ENCODE measurements at places on chromosomes 6 and 20.

- no peak for DNase-seq
Observed at GRCh38 chr20:33018169-33018931, 10.8 kb downstream of the BPIFB2 start.

- DNase-seq = no peak
Observed at GRCh38 chr6:167791091-167791779, 35.5 kb upstream of the AFDN start.

GRCh38 chr6:36309900-36310299 lies 26.8 kb downstream of the BNIP5 start:
- DNase-seq = no peak

- no peak for DNase-seq
Observed at GRCh38 chr6:69202768-69203167, 567.7 kb downstream of the ADGRB3 start.

- no peak for DNase-seq
Observed at GRCh38 chr6:96153775-96154174, 138.0 kb downstream of the FUT9 start.

GRCh38 chr6:145017051-145017450 lies 718.3 kb downstream of the EPM2A start:
- no peak for DNase-seq

DNA sequence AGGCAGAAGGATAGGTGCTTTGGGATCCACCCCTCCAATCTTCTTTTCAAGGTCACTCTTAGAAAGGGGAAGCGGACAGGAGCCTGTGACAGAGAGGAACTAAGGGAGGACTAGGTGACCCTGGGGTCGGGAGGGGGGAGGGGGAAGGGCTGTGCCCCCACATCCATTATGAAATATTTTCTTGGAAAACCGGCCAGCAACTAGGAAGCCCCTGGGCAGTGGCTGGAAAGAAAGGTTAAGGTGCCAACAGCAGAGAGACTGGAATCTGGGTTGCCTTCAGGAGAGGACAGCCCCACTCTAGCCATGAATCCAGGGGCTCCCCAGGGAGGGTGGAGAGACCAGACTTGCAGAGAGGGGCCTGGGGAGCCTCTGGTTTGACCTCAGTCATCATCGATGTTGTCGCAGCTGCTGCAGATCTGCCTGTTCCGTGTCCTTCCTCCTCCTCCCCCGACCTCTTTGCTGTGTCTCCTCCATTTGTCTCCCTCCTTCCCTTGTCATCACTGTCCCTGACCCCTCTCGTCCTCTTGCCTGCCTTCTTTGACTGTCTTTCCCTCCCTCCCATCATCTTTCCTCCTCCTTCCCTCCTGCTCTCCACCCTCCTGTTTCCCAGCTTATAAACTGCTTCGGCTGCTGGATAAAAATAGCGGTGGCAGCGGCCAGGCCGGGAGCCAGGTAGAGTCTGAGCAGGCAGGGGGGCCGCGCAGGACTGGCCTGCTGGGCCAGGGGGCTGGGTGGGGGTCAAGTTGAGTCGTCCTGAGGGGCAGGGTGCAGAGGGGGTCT lies 3.2 kb downstream of the SLC29A1 start:
- DNase-seq = peak; percentile 22

- DNase-seq = no peak
Observed at GRCh38 chr6:85390105-85390728, 59.7 kb upstream of the NT5E start.

- DNase-seq = no peak
Observed at GRCh38 chr6:145809211-145809610, 5.4 kb downstream of the FBXO30 start.

DNA sequence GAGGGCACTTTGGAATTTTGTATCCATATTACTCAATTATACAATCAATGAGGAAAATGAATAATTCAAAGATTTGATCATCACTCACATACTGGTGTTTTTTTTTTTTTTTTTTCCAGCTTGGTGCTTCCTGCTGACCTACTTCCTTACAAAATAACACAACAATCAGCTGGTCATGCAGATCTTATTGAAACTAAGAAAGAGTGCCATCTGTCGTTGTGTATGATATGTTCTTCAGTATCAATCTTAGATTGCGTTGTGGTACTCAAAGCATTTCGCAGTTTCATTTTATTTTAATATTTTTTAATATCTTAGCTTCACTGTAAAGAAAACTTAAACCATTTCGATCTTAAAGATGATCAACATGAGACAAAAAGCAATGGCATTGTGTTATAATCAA lies 155.6 kb downstream of the OGFRL1 start:
- no peak for DNase-seq

DNA sequence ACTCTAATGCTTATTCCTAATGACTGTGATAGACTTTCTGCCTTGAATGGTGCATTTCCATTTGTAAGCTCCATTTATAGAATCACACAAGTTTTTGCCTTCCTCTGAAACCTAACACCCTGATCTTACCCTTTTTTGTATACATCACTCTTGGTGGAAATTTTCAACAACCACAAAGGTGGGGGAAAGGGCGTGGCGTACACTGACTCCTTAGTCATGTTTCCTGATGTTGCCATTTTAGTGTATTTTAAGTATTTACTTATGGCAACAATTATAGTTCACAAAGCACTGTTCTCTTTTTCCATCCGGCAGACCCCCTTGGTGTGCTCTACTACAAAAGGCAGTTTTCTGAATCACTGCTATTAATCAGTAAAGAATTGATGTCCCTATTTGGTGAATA lies 92.0 kb downstream of the ATXN1 start:
- no peak for DNase-seq

GRCh38 chr6:100100776-100101175 lies 106.8 kb upstream of the MCHR2 start:
- no peak for DNase-seq

DNA sequence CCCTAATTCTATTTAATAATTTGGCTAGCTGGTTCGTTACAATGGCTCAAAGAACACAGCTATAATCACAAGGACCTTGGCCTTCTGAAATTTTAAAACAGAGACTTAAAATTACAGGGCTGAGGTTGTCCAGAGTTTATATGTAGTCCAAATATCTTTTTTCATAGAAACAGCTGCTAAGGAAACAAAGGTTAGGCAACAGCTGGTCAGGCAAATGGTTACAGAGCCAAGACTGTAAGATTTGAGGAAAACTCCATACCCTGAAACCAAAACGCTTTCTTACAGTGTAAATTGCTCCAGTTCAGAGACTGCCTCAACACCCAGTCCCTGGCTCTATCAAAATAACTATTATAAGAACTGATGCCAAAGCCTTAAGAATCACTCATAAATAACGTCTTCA lies 9.7 kb upstream of the ARHGAP18 start:
- DNase-seq = no peak

DNA sequence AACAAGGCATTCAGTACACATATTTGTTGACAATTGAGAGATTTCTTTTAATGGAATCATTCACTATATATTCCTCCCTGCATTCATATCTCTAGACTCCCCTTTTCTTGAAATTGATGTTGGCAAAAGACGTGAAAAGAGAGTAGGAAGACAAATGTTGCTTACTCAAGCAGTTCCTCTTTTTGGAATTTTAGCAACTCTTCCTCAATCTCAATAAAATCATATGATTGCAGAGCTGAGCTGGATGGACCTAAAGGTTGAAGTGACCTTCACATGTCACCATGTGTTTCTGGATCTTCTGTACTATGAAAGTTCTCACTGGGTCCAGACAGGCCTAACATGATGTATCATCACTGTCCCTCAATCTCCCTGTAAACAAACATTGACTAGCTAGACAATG lies 18.6 kb downstream of the ADGRF1 start:
- DNase-seq = no peak

DNA sequence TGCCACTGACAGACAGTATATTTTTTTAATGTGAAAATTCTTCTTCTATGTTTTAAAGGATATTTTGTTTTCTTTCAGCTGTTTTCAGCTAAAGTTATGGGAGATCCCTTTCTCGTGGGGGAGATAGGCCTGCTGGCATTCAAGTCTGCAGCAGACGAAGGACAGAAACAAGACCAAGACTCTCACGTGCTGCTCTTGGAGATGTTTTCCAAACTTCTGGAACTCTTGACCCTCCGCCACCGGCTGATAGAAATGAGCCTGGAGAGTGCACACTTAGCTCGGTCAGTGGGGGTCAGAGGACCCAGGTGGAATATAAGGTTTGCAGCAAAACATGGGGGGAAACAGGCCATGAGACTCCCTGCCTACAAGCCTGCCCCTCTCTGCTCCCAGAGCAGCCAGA lies 120.5 kb downstream of the CD164 start:
- DNase-seq = no peak

GRCh38 chr6:104958178-104959025 lies 1.5 kb downstream of the LIN28B start:
- DNase-seq = no peak

DNA sequence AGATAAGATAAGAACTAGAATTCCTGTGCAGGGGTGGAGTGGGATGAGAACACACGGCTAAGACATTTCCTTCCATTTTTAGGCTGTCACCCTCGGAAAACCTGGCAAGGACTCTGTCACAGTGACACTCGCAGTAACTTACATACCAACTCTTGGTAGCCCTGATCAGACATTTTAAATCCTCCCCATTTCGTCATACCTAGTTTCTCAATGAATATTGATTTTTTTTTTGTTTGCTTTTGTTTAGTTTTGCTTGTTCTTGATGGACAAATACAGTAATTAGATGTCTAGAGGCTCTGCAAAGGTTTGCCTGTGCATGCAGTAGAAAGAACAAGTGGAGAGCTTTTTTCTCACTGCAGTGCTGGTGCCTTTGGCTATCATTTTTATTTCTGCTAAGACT lies 213.0 kb upstream of the FAM83B start:
- DNase-seq = no peak

GRCh38 chr20:46268131-46268614 lies 40.1 kb downstream of the CDH22 start:
- no peak for DNase-seq

GRCh38 chr6:80276861-80277260 lies 170.4 kb downstream of the BCKDHB start:
- DNase-seq = no peak

DNA sequence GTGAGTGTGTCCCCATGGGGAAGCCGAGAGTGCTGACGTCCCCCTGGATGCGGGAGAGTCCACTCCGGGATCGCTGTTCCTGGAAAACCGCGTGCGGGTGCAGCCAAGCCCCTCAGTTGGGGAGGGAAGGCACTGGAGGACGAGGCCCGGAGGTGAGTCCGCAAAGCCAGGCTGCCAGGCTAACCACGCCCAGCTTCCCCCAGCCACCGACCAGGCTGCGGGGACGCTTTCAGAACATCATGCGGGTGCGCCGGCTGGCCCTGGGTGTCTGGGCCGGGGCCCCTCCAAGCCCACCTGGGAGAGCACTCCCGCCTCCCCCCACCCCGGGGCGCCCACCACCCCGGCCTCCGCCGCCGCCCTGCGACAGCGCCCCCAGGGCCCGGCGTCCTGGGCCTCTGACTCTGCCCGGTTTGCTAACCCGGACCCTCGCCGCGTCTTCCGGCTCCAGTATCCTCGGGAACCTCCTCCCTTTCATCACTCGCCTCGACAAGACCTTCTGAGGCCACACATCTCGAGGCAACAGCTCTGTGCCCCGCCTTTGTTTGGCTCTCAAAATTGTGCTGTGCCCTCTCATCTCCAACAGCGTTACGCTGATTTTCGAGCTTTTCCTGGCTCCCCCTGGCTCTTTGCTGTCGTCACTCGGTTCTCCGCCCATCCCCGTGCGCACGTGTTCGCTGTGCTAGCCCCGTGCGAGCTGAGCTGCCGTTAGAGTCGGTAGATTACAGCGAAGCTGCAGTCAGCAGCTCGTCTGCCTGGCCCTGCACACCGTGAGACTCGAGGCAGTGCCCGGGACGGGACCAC lies 47.1 kb upstream of the ENTPD6 start:
- peak; percentile 8 for DNase-seq

- DNase-seq = no peak
Observed at GRCh38 chr20:45998761-45999160, 9.9 kb upstream of the MMP9 start.

DNA sequence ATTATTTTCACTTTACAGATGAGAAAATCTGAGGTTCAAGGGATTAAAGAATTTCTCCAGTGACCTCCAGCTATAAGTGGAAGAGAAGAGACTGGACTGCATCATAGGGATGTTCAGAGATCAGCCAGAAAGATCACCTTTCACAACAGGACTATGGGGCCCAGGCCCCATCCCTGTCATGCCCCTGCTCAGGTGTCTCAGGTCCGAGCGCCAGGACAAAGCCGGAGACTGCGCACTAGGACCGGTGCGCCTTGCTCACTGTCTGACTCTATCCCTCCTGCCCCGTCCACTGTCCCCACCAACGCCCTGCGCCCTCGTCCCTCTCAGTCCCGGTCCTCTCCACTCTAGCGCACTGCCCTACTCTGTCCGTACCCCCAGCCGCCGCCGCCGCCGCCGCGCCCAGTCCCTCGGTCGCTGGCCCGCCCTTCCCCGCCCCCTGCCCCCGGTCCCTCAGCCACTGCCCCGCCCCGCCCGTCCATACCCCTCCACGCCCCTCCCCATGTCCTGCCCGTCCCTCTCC lies 521 bp upstream of the RAD21L1 start:
- no peak for DNase-seq

GRCh38 chr6:89260310-89260709 lies 43.2 kb upstream of the GABRR1 start:
- DNase-seq = no peak

DNA sequence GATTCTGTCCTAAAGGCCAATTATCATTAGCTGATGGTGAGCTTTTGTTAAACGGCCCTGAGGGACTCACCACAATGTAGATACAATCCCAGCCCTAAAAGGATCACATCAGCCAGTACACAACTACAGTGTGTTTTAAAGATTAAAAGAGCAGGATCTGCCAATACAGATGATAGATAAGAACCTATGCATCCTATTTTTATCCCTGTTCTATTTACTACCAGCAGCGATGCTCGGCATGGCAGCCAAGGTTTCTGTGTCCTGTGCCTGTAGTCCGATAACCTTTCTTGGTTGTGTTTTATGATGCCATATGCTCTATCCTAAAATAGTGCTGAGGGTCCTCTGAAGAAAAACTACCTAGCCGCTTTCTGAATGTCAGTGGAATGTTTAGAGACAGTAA lies 289.4 kb downstream of the PHACTR1 start:
- no peak for DNase-seq

DNA sequence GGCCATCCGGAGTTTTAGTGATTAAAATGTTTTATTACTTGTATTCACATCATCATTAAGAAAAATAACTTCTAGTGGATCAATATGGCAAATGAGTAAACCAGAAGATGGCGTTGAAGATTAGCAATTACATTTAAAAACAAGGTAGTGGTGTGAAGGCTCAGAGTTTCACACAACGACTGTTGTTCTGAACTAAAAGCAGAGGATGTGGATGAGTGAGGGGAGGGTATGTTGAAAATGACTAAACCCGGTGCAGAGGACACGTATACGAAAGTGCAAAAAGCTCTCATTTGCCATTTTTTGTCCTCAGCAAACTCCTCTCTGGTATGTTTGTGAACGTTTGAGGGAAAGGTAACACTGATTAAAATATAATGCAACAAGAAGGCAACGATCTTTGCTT lies 1.9 kb upstream of the IRF4 start:
- DNase-seq = no peak

- DNase-seq = no peak
Observed at GRCh38 chr20:36273414-36274180, 32.5 kb upstream of the DLGAP4 start.

- DNase-seq = no peak
Observed at GRCh38 chr6:40693768-40694167, 106.6 kb upstream of the LRFN2 start.

- no peak for DNase-seq
Observed at GRCh38 chr6:45991189-45991588, 24.5 kb downstream of the CLIC5 start.
